ENCODE measurements at places on chromosomes 2 and 18. TPM values are rescaled to one million over a fixed set of nuclear protein-coding genes. Genes with fewer than 3 reads are reported as not detected.

REV1 gene
- total RNA-seq: 76.6 TPM

AFTPH gene
- total RNA-seq: 88.1 TPM

ARHGEF4 gene
- 68.5 TPM for total RNA-seq

SNORC gene
- 4.6 TPM for total RNA-seq

IL1RN gene
- not detected for total RNA-seq

LIMS3 gene
- 2.1 TPM for total RNA-seq

GALNT3 gene
- total RNA-seq: 4.6 TPM

MATN3 gene
- total RNA-seq: 5.1 TPM

ZSWIM2 gene
- 0.23 TPM for total RNA-seq

TSPYL6 gene
- total RNA-seq: 0.23 TPM

CTAGE1 gene
- total RNA-seq: not detected

MC4R gene
- 14.8 TPM for total RNA-seq

ARHGAP25 gene
- 2.3 TPM for total RNA-seq

PLA2R1 gene
- total RNA-seq: 7.2 TPM

C2orf92 gene
- total RNA-seq: 8.1 TPM

RGPD4 gene
- total RNA-seq: 0.23 TPM

TEX44 gene
- not detected for total RNA-seq

ELOA2 gene
- not detected for total RNA-seq

DSG1 gene
- 0.23 TPM for total RNA-seq

RAPGEF4 gene
- 60.7 TPM for total RNA-seq

ASPRV1 gene
- total RNA-seq: 3.0 TPM

RRM2 gene
- 14.1 TPM for total RNA-seq

TMEM169 gene
- total RNA-seq: 30.7 TPM

DNAJC27 gene
- 24.5 TPM for total RNA-seq

SDC1 gene
- total RNA-seq: 17.1 TPM

MC5R gene
- 0.69 TPM for total RNA-seq

YPEL5 gene
- 112 TPM for total RNA-seq

TMEM200C gene
- total RNA-seq: 10.6 TPM

CCDC148 gene
- 26.3 TPM for total RNA-seq

LRRTM4 gene
- 70.6 TPM for total RNA-seq

GLS gene
- total RNA-seq: 179 TPM

PIGN gene
- total RNA-seq: 39.4 TPM

EGR4 gene
- 0.23 TPM for total RNA-seq

RAX gene
- total RNA-seq: 0.23 TPM

GBX2 gene
- total RNA-seq: 10.4 TPM

MALL gene
- total RNA-seq: 2.5 TPM

HOXD8 gene
- total RNA-seq: not detected

TIMM21 gene
- 31.8 TPM for total RNA-seq

CERKL gene
- 6.2 TPM for total RNA-seq

FABP1 gene
- total RNA-seq: not detected

TNFAIP6 gene
- 1.2 TPM for total RNA-seq

Measured in diencephalon (tissue), 1 donor.